IMR-90 (cell line): ENCODE measurements at places on chromosomes 6 and 20.

- H3K4me3 ChIP-seq = peak overlapping the region; percentile 68
- no peaks in the 10 kb centered on the region for H3K27me3 ChIP-seq
- H3K27ac ChIP-seq = peak overlapping the region; percentile 82
- no peaks in the 10 kb centered on the region for H3K36me3 ChIP-seq
- H3K4me1 ChIP-seq = peaks cover 4% of the 10 kb centered on the region
These were observed 93.9 kb upstream of the BTN3A2 start for GRCh38 chr6:26270903-26271667.

- no peaks in the 10 kb centered on the region for H3K4me1 ChIP-seq
- no peaks in the 10 kb centered on the region for H3K36me3 ChIP-seq
- no peak for DNase-seq
- no peak overlapping the region for H3K4me3 ChIP-seq
- no peaks in the 10 kb centered on the region for H3K27me3 ChIP-seq
These were observed 171.9 kb upstream of the JARID2 start for GRCh38 chr6:15073883-15074465.

- peak; percentile 33 for DNase-seq
- no peaks in the 10 kb centered on the region for H3K4me1 ChIP-seq
- no peaks in the 10 kb centered on the region for H3K36me3 ChIP-seq
- peaks cover 32% of the 10 kb centered on the region for H3K27me3 ChIP-seq
These were observed 61.9 kb upstream of the ELOVL5 start for GRCh38 chr6:53410508-53411258.

GRCh38 chr6:11497107-11497506 is 40.4 kb upstream of the TMEM170B start:
- no peaks in the 10 kb centered on the region for H3K27me3 ChIP-seq
- H3K36me3 ChIP-seq = no peaks in the 10 kb centered on the region
- no peak for DNase-seq
- no peak overlapping the region for H3K27ac ChIP-seq

DNA sequence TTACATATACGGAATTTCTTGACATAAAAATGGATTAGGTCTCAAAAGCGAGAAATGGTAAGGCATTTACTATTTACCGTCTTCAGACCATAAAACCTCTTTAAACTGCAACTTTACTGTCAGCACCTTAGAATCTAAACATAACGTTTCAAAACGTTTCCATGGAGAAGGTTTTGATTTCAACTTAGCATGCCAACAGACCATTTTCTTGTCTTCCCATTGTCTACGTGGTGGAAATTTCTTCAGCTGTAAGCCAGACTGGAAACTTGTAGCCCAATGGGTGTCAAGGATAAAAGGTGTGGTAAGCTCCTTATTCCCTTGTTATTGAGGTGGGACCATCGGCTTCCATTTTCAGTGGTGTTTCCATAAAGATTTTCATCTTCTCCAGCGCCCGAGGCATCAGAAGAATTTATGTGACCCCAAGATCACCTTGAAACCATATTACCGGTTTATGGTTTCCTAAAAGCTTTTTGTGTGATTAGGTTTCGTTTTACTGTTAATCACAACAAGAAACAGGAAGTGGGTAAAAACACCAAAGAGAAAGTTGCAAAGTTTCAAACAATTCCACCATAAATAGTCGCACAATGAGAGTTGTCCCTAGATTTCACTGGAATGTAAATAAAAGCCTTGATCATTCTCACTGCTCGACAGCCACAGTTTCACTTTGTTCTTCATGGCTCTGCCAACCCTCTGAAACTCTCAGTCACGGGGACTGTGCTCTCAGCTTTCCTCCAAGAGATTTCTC is 63.0 kb upstream of the CD2AP start:
- peak overlapping the region; percentile 25 for H3K4me3 ChIP-seq
- no peaks in the 10 kb centered on the region for H3K36me3 ChIP-seq
- no peaks in the 10 kb centered on the region for H3K27me3 ChIP-seq
- peak; percentile 48 for DNase-seq
- peaks cover 2% of the 10 kb centered on the region; the same call in 1 of the 2 replicates for H3K4me1 ChIP-seq

GRCh38 chr20:36070451-36070850 is 84.1 kb upstream of the EPB41L1 start:
- H3K36me3 ChIP-seq = no peaks in the 10 kb centered on the region
- no peaks in the 10 kb centered on the region for H3K4me1 ChIP-seq
- H3K27me3 ChIP-seq = peaks cover 26% of the 10 kb centered on the region
- no peak overlapping the region for H3K4me3 ChIP-seq
- no peak for DNase-seq

- no peaks in the 10 kb centered on the region for H3K27me3 ChIP-seq
- DNase-seq = no peak
- H3K36me3 ChIP-seq = no peaks in the 10 kb centered on the region
- peak overlapping the region; percentile 15; the same call in 1 of the 2 replicates for H3K27ac ChIP-seq
These were observed 36.9 kb downstream of the SNX9 start for GRCh38 chr6:157859775-157860504.

DNA sequence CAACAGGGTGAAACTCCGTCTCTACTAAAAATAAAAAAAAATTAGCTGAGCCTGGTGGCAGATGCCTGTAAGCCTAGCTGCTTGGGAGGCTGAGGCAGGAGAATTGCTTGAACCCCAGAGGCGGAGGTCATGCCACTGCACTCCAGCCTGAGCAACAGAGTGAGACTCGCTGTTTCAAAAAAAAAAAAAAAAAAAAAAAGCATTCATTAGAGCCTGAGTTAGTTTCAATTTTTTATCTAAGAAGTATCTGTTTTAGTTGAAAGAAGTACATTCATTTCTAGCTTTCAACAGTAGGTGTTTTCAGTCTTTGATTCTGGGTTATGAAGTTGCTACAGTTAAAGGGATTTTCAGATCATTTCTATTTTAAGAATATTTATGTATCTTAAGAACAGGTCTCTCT is 42.2 kb downstream of the ZNF292 start:
- peaks cover 2% of the 10 kb centered on the region; the same call in 1 of the 2 replicates for H3K36me3 ChIP-seq
- no peak overlapping the region for H3K27ac ChIP-seq
- no peak for DNase-seq
- no peak overlapping the region for H3K4me3 ChIP-seq
- no peaks in the 10 kb centered on the region for H3K27me3 ChIP-seq

DNA sequence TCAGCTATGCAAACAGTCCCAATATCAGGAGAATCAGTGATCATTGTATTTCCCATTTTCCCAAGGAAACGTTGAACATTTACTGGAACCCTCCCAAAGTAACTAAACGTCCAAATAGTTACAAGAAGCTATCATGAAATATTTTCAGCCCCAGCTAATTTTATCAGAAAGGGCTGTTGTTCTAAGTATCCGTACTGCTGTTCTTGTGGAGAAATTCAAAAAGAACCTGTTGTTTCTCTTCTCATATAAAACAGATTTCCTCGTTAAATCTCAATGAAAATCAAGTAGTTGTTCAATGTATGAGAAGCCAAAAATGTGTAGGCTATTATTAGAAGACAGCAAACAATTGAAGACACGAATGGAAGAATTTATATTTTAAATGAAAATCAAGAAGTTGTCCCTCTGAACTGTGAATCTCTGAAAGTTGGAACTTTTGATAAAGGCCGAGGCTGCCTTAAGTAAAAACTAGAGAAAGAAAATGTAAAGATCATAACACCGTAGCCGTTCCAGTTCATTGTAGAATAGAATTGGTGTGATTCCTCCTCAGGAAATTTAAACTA is 107.7 kb downstream of the HFE start:
- H3K36me3 ChIP-seq = no peaks in the 10 kb centered on the region
- H3K27me3 ChIP-seq = no peaks in the 10 kb centered on the region
- H3K4me1 ChIP-seq = no peaks in the 10 kb centered on the region; the same call in 1 of the 2 replicates
- peak; percentile 32 for DNase-seq
- peak overlapping the region; percentile 19; the same call in 1 of the 2 replicates for H3K4me3 ChIP-seq

- no peak overlapping the region for H3K27ac ChIP-seq
- no peak overlapping the region for H3K4me3 ChIP-seq
- no peaks in the 10 kb centered on the region for H3K4me1 ChIP-seq
- DNase-seq = no peak
These were observed 42.9 kb upstream of the ZFP64 start for GRCh38 chr20:52234302-52235045.

- H3K4me3 ChIP-seq = peak overlapping the region; percentile 30; the same call in 1 of the 2 replicates
- H3K4me1 ChIP-seq = peaks cover 10% of the 10 kb centered on the region
- H3K27me3 ChIP-seq = no peaks in the 10 kb centered on the region
- no peaks in the 10 kb centered on the region for H3K36me3 ChIP-seq
- H3K27ac ChIP-seq = peak overlapping the region; percentile 67
These were observed 58.5 kb upstream of the CEP85L start for GRCh38 chr6:118709859-118710350.

DNA sequence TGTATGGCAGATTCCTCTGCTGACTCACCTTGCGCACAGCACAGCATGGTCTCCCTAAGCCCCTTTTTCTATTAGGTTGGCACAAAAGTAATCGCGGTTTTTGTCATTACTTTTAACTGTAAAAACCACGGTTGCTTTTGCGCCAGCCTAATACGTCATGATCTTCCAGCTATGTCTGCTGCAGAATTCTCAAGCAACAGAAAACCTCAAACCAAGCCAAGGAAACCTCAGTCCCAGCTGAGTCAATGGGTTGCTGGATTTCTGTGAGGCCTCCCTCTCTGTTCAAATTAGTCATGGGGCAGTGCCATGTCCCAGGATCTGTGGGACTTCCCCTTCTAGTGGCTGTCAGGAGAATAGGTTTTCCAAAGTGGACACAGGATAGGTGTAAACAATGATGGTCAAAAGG is 15.7 kb upstream of the ENPP1 start:
- peak; percentile 49 for DNase-seq
- no peak overlapping the region for H3K27ac ChIP-seq
- no peaks in the 10 kb centered on the region for H3K27me3 ChIP-seq
- no peak overlapping the region for H3K4me3 ChIP-seq
- H3K4me1 ChIP-seq = no peaks in the 10 kb centered on the region
- no peaks in the 10 kb centered on the region for H3K36me3 ChIP-seq

DNA sequence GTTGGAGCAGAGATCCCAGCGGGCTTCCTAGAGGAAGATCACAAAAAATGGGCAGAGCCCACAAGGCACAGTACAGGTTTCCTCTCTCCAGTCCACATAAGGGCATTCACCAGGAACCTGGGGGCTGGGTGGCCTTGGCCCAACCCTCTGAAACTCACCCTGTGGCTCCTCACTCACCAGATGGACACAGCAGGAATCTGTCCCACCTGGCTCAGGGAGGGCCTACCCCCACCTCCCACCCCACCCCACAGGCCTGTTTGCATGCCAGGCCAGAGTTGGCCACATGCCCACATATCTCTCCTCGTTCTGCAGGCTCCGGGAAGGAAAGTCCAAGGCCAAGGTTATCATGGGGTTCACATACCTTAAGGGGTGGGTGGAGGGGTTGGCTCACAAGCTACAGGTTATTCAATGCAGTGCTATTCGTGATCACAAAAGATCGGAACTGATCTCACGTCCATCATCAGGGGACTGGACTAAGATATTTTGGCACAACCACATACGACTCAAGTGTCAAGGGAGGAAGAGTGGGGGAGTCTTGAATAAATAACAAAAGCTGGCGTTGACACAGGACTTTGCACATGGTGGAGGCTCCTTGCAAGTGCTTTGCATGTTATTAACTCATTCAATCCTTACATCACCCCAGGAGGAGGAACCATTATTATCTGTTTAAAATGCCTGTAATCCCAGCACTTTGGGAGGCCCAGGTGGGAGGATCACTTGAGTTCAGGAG is 13.0 kb downstream of the RIPOR3 start:
- H3K4me1 ChIP-seq = peaks cover 18% of the 10 kb centered on the region
- no peaks in the 10 kb centered on the region for H3K36me3 ChIP-seq
- no peaks in the 10 kb centered on the region for H3K27me3 ChIP-seq
- no peak overlapping the region for H3K27ac ChIP-seq
- no peak overlapping the region for H3K4me3 ChIP-seq

DNA sequence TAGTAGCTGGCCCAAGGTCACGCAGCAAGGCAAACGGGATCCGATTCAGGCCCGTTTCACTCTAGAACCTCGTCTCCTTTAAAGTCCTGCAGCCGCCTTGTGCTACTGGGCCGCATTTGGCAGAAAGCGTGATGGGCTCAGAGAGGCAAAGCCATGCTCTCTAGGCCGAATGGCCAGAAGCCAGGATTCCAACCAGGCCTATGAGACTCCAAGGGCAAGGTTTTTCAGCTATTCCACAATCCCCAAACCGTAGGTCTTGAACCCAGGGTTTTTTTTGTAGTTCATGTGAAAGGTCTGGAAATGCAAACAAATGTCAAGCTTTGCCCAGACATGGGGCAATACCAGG is 174.1 kb downstream of the PREX1 start:
- H3K36me3 ChIP-seq = no peaks in the 10 kb centered on the region
- H3K27ac ChIP-seq = no peak overlapping the region
- H3K4me1 ChIP-seq = no peaks in the 10 kb centered on the region; the same call in 1 of the 2 replicates
- H3K4me3 ChIP-seq = no peak overlapping the region
- no peak for DNase-seq

GRCh38 chr6:5030596-5031136 is 26.8 kb upstream of the RPP40 start:
- H3K4me3 ChIP-seq = no peak overlapping the region
- no peaks in the 10 kb centered on the region for H3K36me3 ChIP-seq
- no peak overlapping the region for H3K27ac ChIP-seq
- peaks cover 6% of the 10 kb centered on the region; the same call in 1 of the 2 replicates for H3K4me1 ChIP-seq
- DNase-seq = peak; percentile 78

DNA sequence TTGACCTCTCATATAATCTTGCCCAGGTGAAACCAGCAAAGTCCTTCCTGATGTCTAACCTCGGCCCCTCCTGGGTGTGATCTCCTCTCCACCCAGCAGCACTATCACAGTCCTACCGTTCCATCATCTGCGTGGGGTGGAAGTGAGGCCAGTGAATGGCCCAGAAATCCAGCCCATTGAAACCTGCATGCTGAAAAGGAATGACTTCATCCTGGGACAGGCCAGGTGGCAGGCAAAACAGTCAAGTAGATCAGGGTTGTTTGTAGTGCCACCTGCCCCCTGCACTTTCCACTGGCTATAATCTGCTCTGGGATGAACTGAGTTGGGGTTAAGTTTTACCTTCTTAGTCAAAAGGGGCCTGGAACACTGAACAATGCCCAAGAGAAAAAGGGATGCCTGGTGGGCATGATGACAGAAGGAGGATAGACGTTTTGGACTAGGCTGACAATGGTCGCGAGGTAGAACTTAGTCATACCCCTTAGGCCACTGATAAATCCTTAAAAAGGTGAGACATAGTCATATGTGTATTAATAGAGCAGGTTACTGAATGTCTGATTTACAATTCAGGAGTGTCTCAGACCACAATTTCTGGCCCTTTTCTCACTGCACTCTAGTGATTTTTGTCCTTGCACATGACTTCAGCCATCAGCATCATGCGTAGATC is 8.1 kb upstream of the HSP90AB1 start:
- no peaks in the 10 kb centered on the region for H3K36me3 ChIP-seq
- no peaks in the 10 kb centered on the region for H3K27me3 ChIP-seq
- no peak overlapping the region for H3K27ac ChIP-seq
- no peak for DNase-seq
- H3K4me1 ChIP-seq = peaks cover 13% of the 10 kb centered on the region

GRCh38 chr6:14200047-14200446 is 82.5 kb downstream of the CD83 start:
- H3K4me1 ChIP-seq = no peaks in the 10 kb centered on the region
- no peaks in the 10 kb centered on the region for H3K36me3 ChIP-seq
- H3K27me3 ChIP-seq = peaks cover 19% of the 10 kb centered on the region

- no peak overlapping the region for H3K27ac ChIP-seq
- H3K4me1 ChIP-seq = peaks cover 16% of the 10 kb centered on the region; the same call in 1 of the 2 replicates
- peaks cover 56% of the 10 kb centered on the region for H3K27me3 ChIP-seq
- no peak overlapping the region for H3K4me3 ChIP-seq
These were observed 22.2 kb downstream of the TNXB start for GRCh38 chr6:32086661-32087573.
